ENCODE measurements at places on chromosomes 1 and 21. TPM values are rescaled to one million over a fixed set of nuclear protein-coding genes. Genes with fewer than 3 reads are reported as not detected.

GRCh38 chr1:152026895-152027294 lies 9.9 kb downstream of the S100A11 start:
- DNase-seq = no peak

DNA sequence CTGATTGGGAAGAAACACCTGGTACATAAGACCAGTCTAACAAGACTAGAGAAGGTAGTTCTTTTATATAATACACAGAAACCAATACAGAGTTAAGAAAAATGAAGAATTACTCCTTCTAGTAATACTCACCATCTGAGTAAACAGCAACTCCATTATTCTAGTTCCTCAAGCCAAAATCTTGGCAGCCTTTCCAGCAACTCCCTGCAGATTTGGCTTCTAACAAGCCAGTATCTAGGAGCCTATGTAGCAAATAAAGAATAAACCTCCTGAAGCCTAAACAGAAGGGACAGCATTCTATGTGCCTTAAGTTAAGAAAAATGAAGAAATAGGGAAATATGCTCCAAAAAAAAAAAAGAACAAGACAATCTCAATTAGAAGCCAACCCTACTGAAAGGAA lies 24.5 kb downstream of the ERO1B start:
- DNase-seq = no peak

GRCh38 chr1:61213245-61214011 lies 131.1 kb downstream of the NFIA start:
- no peak for DNase-seq

GRCh38 chr1:92923664-92924063 lies 37.6 kb downstream of the DIPK1A start:
- DNase-seq = no peak

Gene ZNF697
- total RNA-seq = 8.7 TPM

DNA sequence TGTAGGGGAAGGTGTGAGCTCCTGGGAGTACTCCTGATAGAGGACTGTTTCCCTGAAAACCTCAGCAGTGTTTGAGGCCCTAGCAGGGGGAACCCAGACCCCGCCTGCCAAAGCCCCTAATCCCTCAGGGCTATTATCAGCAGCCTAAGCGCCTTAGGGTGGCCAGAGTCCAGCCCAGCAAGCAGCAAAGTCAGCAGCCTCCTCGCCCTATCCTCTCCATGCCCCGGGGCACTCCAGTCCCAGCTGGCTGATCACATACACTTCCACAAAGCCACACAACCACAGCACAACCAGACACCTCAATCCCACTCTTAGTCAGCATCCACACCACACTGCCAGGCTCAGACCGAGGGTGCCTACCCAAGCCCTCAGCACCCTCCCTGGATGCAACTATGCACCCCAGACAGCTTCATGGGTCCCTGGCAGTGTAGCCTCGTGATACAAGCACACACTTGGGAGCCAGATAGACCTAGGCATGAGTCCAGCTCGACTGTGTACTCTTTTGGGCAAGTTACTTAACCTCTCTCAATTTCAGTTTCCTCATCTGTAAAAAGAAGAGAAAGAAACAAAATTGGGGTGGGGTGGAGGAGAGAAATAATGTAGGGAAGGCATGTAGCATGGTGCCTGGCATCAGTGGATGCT lies 7.1 kb downstream of the IGSF9 start:
- DNase-seq = no peak

DNA sequence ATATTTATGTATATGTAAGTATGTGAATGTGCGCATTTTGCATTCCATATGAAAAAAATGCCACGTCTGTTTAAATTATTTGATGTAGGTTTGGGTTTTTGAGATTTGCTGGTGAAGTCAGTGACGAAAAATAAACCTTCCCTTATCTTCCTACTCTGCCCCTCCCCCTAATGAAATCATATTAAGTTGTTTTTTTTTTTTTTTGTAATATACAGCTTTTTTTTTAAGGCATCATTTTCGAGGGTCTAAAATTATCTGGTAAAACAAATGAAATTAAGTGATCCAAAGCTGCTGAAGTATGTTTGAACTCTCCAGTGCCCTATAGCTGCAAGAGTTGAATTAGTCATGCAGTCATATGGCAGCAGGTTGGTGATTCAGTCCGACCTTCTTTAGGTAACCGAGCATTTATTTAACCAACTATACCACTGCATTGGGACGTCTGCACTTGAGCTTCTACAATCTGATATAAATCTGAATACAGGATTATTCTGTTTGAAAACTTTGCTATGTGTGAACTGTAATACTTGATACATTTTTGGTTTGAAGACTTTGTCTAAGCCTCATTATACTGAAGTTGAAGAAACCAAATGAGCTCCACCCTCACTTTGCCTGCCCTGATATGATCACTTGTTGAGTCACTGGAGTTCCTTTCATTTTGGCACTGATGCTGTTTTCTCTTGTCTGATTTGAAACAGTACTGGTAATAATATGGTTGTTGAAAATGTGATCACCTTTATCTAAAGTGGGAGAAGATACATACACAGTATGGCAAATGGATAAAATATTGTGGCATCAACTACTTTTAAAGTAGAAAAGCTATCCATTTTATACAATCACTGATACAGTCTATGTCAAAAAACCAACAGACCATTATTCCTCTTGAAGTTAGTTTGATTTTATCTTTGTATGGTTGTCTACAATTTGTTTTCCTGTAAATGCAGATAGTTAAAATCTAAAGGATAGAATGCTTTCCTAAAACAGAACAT lies 11.7 kb downstream of the PDIK1L start:
- DNase-seq = no peak

DNA sequence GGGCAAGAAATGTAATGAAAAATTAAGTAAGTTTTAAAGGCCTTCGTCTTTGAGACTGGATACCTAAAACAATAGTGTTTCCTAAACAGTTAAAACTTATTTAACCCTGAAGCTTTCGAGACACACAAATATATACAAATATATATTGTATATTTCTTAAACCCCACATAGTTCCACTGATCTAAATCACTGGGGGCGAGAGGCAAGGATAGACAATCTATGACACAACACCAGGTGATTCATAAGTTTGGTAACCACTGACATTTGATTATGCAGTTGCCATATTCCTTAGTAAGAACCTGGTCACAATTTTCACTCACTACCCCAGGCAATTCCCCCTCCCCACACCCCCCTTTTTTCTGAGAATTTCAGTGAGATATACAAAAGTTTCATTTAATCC lies 55.3 kb upstream of the BOLA1 start:
- no peak for DNase-seq

DNA sequence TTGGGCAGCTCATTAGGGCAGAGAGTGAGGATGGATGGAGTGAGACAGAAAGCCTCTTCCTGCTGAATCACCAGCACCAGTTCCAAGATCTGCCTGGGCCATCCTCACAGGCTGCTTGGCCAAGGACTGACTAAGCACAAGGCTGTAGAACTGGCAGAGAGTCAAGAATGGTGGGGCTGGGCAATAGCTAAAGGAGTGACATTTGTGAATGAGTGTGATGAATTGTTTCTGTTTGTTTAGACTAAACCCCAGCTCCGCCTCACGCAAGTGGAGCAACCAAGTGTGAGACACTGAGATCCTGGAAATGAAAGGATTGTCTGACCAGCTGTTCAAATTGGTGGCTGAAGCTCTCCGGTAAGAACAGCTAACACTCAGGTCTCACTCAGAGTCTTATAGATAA lies 38.6 kb downstream of the BRINP2 start:
- peak; percentile 48 for DNase-seq

GRCh38 chr1:18174037-18174436 lies 66.4 kb downstream of the IGSF21 start:
- DNase-seq = no peak

GRCh38 chr1:36570478-36571060 lies 87.9 kb upstream of the CSF3R start:
- peak; percentile 21 for DNase-seq

GRCh38 chr1:160406131-160406968 lies 6.0 kb downstream of the VANGL2 start:
- DNase-seq = no peak

Data from lower lobe of right lung (tissue), 2 donors.